NCI-H2029 treated with DMSO at 0.1 percent for 48 hours (cell line): ENCODE measurements at places on chromosomes 4 and X.

GRCh38 chr4:183364025-183364424 is 41.8 kb upstream of the CLDN24 start:
- DNase-seq, result no peak

- no peak for DNase-seq
Measured at GRCh38 chr4:128303986-128304385, 16.4 kb upstream of the PGRMC2 start.

DNA sequence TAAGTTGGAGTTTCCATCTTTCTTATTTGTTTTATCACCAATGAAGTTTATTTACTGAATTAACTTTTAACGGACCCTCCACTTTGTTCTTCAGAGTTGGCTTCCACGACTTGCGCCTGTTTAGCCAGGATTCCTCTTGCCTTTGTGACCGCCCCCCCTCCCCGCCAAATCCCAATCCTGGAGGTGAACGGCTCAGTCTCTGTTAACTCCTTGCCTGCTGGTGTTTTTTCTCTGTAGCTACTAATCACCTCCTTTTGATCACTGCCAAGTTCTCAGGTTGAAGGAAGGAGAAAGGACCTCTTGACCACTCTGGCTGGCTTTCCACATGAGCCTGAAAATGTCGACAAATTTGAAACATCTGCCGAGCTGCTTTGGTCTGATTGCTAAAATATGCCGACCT is 46.8 kb upstream of the BCOR start:
- no peak for DNase-seq

DNA sequence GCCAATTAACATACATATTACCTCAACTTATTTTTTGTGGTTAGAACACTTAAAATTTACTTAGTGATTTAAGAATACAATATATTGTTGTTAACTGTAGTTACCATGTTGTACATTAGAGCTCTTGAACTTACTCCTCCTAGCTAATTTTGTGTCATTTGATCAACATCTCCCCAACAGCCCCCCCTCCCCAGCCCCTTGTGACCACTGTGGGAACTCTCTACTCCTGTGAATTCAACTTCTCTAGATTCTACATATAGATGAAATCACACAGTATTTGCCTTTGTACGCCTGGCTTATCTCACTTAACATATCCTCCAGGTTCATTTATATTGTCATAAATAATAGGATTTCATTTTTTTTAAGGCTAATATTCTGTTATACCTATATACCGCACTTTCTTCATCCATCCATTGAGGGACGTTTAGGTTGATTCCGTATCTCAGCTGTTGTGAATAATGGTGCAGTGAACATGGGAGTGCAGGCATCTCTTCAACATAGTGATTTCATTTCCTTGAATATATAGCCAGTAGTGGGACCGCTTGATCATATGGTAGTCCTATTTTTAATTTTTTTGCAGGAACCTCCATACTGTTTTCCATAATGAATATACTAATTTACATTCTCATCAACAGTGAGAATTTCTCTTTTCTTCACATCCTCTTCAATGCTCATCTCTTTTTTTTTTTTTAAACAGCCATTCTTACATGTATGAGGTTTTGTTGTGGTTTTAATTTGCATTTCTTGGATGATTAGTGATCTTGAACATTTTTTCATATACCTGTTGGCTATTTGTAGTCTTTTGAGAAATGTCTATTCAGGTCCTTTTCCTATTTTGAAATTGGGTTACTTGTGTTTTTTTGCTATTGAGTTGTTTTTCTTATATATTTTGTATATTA is 66.8 kb downstream of the RAPGEF2 start:
- DNase-seq, result no peak

DNA sequence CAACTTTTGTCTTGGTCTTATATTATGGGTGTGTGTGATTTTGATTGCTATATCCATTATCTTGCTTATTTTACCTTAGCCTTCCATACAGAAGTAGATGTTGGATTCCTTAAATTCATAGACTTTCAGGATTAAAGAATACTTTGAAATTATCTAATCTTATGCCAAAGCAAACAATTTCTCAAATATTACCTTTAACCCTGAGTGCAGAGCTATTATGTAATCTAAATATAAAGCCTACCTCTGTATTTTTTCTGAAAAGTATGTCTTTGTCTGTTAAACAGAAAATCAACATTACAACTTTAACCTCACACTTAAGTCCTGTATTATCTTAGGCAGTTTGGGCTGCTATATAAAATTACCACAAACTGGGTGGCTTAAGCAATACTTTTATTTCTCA is 782.5 kb downstream of the STIM2 start:
- DNase-seq, result no peak

- DNase-seq, result no peak
Measured at GRCh38 chr4:98374643-98375042, 113.5 kb downstream of the RAP1GDS1 start.

DNA sequence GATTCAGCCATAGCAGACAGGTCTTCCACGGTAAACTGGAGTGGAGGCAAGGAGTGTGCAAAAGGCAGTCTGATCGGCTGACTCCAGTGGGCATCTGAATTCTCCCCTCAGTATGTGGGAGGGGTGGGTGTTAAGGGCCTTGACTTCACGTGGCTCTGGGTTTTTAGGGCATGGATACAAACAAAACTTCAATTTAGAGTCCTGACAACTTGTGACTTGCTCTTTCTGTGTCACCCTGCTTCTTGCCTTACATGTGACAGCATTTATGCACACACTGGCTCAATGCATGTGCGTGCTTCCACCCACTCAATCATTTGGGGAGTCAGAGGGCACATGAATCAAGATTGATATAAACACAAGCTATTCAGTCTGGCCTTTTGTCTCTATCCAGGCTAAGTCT is 17.5 kb downstream of the PLP1 start:
- no peak for DNase-seq

DNA sequence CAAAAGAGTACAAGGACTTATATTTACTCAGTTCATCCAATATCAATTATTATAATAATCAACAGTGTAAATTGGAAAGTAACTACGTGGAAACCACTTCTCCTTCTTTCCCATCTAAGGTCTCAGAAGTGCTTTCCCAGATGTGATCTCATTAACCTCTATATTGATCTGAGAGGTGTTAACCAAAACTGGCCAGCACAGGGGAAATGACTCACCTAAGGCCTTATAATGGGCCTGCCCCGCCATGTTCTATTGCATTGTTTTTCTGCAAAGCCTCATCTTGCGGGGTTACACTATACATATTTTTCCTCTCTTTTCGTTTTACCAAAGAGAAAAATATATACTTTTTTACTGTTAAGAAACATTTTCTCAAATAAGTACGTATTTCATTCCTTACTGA is 20.5 kb downstream of the RAB40A start:
- DNase-seq, result no peak

GRCh38 chr4:136713140-136713539 is 819.2 kb downstream of the PCDH18 start:
- DNase-seq, result no peak

GRCh38 chr4:24607334-24607733 is 23.0 kb upstream of the DHX15 start:
- no peak for DNase-seq

DNA sequence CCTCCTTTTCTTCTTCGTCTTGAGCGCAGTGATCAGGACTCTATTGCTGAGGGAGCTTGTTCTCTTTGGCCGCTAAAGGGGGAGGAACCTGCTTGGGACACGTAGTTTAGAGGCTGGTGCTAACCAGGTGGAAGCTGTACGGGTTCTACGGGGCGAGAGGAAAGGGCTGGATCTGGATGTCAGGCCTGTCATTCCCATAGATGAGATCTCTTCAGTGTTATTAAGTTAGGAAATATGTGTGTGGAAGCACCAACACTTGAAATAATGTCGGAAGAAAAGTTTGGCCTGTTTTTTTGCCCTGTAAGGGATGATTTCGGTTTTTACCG is 643 bp downstream of the SRP72 start:
- peak; percentile 14 for DNase-seq

DNA sequence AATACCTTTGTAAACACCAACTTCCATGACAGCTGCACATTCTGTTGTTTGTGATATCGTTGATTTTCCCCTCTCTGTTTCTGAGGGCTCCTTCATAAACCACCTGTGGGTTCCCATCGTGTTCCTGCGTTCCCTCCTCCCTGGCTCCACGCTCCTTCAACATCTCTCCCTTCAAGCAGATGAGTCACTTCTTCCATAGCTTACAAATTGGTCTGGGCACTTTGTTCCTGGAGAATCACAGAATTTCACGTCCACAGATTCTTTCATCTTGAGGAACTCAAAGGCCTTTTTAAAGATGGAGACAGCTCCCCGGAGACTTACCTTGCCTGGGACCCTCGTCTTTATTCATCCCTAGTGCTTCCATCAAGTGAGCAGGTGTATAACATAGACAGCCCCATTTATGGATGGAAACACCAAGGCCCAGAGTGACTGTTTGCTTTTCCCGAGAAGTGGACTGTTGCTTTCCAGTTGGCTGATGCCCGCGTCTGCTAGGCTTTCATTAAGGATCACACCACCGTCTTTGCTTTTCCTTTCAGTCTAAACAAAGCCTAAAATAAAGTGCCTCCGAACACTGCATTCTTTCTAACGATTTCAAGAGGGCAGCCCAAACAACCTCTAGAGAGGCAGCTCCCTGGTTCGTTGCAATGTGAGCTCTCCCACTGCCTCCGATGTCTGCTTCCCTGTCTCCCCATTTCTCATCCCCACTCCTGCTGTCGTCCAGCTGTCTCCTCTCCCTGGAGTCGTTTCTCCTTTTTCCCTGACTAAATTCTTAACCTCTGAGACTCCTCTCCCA is 146.3 kb upstream of the STX18 start:
- no peak for DNase-seq

DNA sequence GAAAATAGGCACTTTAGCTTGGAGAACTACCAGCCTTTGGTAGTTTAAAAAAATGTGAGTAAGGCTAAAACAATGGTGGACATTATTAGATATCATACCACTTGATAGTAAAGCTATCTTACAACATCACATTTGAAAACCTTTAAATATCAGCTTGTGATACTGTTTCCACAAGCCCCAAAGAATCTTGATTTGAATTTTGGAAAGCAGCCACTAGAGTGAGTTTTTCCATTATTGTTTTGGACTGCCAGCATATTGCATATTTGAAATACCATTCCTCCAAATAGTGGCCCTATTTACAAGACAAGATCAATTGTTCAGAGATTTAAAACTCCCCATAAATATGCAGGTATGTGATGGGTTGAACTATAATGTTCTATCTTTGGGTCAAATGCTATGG is 303.0 kb upstream of the PRPS2 start:
- no peak for DNase-seq

- DNase-seq, result no peak
Measured at GRCh38 chr4:68410149-68410548, 37.1 kb upstream of the TMPRSS11E start.

DNA sequence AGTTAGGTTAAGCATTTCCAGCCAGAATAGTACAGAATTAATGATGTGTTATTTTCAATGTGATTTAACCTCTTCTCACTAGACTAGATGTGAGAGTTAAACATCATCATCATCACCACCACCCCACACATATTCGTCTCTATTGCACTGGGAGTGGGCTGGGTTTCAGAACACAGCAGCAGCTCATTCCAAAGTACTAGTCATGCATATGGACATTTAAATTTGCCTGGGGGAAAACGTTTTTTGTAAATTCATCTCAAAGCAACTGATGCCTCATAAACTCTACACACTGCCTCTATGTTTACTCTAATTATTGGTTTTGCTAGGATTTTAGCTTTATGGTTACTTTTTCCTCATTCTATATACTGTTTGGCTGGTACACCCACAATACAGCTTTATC is 509.1 kb downstream of the PPP4R3C start:
- no peak for DNase-seq

- no peak for DNase-seq
Measured at GRCh38 chr4:53313510-53313909, 52.4 kb downstream of the SCFD2 start.

GRCh38 chr4:56465599-56466295 is 1.7 kb upstream of the SRP72 start:
- DNase-seq, result no peak

GRCh38 chr4:113840861-113841260 is 79.3 kb upstream of the CAMK2D start:
- no peak for DNase-seq

GRCh38 chrX:105116486-105116885 is 104.0 kb downstream of the TEX13A start:
- DNase-seq, result no peak

DNA sequence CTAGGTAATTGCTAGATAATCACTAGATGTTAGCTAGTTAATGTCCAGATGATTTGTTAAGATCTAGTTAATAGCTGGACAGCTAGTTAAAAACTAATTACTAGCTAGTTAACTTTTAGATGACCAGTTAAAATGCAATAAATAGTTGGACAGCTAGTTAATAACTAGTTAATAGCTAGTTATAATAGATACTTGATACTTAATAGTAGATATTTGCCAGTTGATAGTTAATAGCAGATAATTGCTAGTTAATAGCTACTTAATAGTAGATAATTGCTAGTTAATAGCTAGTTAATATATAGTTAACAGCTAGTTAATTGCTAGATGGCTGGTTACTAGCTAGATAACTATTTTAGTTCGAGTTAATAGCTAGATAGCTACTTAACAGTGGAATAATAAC is 631.4 kb upstream of the CT83 start:
- no peak for DNase-seq

DNA sequence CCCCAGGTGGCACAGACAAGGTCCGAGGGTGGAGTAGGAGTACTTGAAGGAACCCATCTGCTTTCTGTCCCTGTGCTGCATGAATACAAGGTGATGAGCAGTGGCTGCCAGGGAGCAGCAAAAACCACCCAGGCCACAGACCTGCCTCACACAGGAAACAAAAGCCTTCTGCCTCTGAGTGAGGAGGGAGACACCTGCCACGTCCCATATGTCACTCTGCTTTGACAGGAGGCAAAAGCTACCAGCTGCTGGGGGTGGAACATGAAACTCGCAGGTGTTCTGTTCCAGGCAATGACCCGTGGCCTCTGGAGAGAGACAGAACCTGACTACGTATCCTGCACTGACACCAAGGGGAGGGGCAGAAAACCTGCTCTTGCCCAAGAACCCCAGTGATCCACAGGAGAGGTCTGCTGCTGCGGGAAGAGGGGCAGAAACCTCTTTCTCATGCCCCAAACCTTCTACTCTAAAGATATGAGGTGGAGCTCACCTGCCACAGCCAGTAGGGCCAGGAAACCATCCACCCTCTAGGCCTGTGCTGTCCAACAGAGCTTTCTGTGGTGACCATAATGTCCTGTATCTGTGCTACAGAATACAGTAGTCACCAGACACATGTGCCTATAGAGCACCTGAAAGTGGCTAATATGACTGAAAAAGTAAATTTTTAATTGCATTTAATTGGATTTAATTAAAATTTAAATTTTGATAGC is 172.9 kb downstream of the PRDM5 start:
- DNase-seq, result peak; percentile 76

- no peak for DNase-seq
Measured at GRCh38 chrX:17027931-17028330, 81.5 kb downstream of the REPS2 start.

- DNase-seq, result no peak
Measured at GRCh38 chrX:1440506-1440905, 12.2 kb downstream of the ASMTL start.

- peak; percentile 1 for DNase-seq
Measured at GRCh38 chrX:27186671-27187070, 276.5 kb downstream of the PPP4R3C start.

- no peak for DNase-seq
Measured at GRCh38 chr4:110619463-110620247, 3.2 kb downstream of the PITX2 start.
